SJSA1 (cell line): ENCODE measurements at places on chromosomes 5 and 9. TPM values are rescaled to one million over a fixed set of nuclear protein-coding genes. Genes with fewer than 3 reads are reported as not detected.
A peak's percentile ranks its signal among the peaks of the same experiment; 100 is the strongest.

DNA sequence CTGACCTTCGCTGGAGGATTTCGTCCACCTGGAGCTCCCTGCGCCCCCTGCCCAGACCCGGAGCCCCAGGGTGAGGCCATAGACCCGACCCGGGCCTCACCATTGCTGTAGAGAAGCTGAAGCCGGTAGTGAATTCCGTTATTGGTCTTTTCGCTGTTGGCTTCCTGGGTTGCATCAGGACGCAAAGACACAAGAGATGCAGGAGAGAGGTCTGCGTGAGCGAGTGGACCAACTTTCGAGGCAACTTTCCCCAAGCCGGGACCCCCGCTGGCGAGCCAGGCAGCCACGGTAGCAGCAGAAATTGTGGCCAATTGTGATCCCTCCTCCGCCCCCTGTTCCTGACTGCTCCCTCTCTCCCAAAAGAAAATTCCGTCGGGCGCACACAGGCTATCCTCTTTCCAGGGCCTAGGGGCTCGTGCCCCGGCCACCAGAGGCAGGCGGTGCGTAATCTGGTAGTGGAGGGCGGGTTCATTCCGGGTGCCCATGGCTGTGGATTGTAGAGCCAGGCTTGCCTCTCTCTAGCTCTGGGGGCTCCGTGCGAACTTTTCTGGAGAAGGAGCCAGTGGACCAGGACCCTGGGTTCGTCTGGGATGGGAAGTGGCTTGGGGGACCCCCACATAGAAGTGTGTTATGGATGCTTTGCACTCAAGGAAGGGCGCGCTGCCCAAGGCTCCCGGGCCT is 3.3 kb downstream of the EBF1 start:
- DNase-seq, result no peak

DNA sequence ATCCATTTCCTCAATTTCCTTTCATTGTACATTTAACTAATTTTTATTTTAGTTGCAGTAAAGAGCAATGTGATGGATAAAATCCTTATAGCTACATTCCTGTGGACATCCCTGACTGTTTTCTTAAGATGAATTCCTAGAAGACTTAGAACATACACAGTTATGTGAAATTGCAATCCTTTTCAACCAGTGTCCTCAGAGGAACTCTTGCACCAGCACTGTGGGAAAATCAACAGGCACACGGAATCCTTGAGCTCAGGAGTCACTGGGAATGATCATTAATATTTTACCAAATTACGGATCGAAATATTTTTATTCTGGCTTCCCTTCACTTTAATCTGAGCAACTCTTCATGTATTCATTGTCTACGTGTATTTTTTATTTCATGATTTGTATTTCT is 901.9 kb upstream of the WWC1 start:
- DNase-seq, result no peak

- no peak for DNase-seq
Measured at GRCh38 chr5:42321785-42322184, 101.5 kb upstream of the GHR start.

DNA sequence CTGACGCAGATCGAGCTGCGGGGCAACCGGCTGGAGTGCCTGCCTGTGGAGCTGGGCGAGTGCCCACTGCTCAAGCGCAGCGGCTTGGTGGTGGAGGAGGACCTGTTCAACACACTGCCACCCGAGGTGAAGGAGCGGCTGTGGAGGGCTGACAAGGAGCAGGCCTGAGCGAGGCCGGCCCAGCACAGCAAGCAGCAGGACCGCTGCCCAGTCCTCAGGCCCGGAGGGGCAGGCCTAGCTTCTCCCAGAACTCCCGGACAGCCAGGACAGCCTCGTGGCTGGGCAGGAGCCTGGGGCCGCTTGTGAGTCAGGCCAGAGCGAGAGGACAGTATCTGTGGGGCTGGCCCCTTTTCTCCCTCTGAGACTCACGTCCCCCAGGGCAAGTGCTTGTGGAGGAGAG is 4.6 kb upstream of the PHYHD1 start:
- no peak for DNase-seq

- DNase-seq, result no peak
Measured at GRCh38 chr5:26649000-26649399, 389.4 kb downstream of the CDH9 start.

GRCh38 chr9:34452568-34452967 is 5.8 kb downstream of the FAM219A start:
- no peak for DNase-seq

DNA sequence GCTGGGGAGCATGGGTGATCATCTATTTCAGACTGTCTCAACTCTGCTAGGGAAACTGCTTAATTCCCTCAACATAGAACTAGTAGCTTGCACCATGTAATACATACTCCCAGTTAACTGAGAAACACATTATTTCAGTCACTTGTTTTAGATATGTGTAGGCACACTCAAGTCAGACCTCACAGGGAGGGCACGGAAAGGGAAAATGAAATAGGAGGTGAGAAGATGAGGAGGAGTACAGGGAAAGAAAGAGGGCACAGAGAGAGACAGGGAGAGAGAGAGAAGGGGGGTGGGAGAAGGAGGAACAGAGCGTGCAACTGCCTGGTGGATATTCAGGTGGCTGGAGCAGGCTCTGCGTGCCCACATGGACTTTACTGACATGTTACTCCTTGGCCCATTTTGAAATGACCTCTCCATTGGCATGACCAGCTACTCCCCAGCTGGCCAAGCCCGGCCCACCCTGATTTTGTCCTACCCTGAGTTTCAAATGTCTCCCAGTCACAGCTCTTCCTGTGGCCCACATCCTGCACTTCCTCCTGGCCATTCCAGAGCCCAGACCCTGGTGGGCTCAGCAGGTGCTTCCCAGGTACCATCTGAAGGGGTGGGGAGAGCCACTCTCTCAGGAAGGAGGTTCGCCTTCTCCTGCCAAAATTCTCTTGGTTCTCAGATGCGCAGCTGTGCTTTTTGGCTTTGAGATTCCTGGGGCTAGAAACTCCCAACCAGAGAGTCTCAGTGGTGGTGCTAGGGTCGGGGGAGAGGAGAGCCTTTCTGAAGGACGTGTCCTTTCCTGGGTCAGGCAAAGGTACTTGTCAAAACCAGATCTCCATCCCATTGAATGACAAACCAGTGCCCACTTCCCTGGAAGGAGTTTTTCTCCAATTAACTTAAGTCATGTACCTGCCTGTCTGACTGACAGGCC is 229.4 kb downstream of the FSTL4 start:
- peak; percentile 37 for DNase-seq

DNA sequence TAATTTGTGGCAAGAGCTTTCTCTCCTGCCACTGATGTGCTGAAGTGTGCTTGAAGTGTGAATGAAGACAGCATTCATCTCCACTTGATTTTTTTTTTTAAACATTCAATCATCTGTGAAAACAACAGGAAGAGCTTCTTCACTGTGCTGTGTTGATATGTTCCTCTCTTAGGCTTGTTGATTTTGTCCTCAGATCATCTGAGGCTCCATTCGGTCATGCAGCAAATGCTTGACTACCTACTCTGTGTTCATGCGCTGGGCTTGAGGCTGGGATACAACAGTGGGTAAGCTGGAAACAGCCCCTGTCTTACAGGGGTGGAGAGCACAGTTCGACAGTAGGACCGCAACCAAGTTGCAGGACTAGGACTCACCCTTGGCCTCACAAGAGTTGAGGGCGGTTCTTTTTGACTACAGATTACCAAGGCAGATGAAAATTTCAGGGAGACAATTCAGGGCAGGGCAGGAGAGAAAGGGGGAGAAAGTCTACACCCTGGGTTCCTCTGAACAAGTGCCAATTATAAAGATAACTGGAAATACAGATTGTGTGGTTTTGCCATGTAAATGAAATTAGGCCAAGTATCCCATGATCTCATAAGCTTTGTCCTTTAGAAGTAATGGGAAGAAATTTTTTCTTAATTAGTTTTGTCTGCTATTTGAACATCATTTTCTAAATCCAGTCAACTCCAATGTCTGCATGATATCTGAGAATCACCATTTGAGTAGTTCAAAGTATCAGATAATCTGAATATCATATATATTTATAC is 31.0 kb upstream of the F2R start:
- DNase-seq, result no peak

The GLRA1 gene
- total RNA-seq, result not detected in 2 replicates

The ZFP37 gene
- total RNA-seq, result 0.31 and 1.00 TPM in 2 replicates

The SV2C gene
- total RNA-seq, result not detected in 2 replicates

The SLC9A3 gene
- total RNA-seq, result 3.1 and 3.7 TPM in 2 replicates
